T-helper 17 cell (primary cell): ENCODE measurements at places on chromosomes 6 and 20.

DNA sequence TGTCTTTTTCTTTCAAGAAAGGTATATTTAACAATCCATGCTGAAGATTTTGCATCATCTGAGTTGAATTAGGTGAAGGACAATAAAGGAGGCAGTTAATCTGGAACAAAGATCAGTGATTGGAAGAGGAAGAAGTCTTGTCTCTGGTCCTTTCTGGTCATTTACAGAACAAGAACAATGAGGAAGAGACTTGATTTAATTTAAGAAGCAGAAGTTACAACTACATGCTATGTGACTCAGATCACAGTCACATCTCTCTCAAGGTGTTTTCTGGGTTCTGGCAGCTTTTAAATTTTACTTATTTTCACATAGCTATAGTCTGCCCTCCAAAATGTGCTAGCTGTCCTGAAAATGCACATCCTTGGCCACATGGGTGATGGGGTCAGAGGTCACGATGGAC lies 53.5 kb upstream of the DEK start:
- DNase-seq: no peak

- DNase-seq: no peak
Observed at GRCh38 chr6:80742481-80742880, 636.0 kb downstream of the BCKDHB start.

- DNase-seq: no peak
Observed at GRCh38 chr6:92810913-92811312, 608.4 kb downstream of the EPHA7 start.

GRCh38 chr20:49894073-49894470 lies 21.3 kb downstream of the SPATA2 start:
- DNase-seq: no peak

GRCh38 chr6:38131527-38131965 lies 312.0 kb downstream of the ZFAND3 start:
- no peak for DNase-seq

DNA sequence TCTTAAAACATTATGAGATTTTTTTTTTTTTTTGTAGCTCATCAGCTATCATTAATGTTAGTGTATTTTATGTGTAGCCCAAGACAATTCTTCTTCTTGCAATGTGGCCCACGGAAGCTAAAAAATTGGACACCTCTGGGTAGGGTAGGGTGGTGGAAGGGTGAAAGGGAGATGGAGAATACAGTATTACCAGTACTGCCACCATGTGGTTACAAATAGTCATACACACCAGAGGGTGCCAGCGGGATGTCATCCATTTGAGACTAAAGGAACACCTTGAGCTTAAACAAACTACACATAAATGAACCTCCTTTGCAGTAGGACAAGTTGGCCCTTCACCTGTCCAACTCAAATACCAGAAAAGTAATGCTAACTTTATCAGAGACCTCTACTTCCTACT lies 601.9 kb downstream of the HTR1B start:
- DNase-seq: no peak

GRCh38 chr20:1993986-1994385 lies at the start of gene PDYN:
Gene PDYN (minus strand): TSS chr20:1994058. CDS start chr20:1983084, 10,974 bp downstream.
- DNase-seq: no peak

DNA sequence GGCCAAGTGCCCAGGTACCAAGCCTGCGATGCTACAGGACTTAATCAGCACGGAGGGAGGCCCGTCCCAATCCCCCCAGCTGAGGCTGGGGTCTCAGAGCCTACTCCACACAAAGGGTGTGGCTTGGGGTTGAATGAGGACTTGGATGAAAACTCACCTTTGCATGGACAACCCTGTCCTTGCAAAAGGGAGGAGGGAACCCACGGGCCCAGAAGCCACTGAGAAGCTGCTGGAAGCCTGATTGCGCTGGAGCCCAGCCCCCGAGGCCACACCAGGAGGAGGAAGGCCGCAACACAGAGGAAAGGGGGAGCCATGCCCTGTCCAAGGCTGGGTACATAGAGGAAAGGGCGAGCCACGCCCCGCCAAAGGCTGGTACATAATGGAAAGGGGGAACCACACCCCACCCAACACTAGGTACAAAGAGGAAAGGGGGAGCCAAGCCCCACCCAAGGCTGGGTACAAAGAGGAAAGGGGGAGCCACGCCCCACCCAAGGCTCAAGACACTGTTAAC lies 158.8 kb downstream of the DLL1 start:
- no peak for DNase-seq

GRCh38 chr20:56215115-56215514 lies 33.4 kb upstream of the MC3R start:
- no peak for DNase-seq

GRCh38 chr6:114119056-114119455 lies 148.1 kb upstream of the HDAC2 start:
- DNase-seq: no peak

- no peak for DNase-seq
Observed at GRCh38 chr6:92806254-92806653, 613.1 kb downstream of the EPHA7 start.

DNA sequence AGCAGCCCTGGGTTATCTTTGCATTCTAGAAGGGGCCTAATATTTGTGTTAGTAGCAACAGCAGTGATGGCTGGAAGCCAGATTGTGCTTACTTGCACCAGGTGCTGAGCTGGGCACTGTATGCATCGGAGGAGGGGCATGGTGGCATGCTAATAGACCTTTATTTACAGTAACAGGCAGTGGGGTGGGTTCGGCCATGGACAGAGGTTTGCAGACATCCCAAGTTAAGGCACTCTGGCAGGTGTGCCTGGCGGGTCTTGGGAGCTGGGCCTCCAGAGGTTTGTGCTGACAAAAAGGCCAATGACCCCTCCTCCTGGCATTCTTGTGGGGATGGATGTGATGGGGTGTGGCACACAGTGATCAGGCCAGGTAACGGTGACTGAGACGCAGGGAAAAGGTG lies 39.0 kb upstream of the CD93 start:
- DNase-seq: no peak

DNA sequence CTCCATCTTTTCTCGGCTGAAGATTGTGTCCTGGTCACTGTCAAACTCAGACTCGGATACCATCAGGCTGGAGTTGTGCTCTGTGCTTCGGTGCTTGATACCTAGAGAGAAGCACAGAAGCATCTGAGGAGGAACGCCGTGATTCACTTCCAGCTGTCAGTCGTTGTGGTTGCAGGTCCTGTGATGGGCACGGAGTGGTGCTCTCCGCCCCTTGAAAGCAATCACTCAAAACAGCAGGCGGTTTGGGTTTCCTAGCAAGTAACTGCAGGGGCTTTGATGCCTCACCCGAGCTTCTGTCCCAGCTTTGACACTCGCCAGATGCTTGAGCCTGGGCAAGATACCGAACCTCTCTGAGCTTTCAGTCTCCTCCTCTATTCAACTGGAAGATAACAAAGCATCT lies 52.5 kb downstream of the ALDH5A1 start:
- no peak for DNase-seq

GRCh38 chr6:85006362-85006761 lies 242.0 kb upstream of the TBX18 start:
- DNase-seq: no peak

DNA sequence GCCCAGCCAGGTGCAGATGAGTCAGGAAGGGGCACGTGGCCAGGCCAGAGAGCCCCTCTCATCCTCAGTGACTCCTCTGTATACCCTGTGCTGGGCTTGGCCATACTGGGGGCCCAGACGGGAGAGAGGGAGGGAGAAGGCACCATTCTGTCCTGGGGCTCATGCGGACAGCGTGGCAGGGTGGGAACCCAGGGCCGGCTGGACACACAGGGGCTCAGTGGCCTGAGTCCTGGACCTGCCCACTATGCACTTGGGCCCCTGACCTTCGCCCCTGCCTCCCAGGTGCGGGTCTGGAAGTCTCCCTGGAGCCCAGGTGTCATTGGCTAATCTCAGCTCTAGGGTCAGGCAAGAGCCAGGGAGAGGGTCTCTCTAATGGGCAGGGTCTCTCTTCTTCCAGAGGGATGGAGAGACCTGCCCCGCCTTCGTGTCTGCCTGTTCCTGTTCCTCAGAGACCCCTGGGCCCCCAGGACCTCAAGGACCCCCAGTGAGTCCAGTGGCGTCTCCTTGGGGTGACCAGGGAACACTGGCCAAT lies 27.7 kb downstream of the COL20A1 start:
- no peak for DNase-seq

GRCh38 chr6:28789553-28790083 lies 134.2 kb downstream of the TRIM27 start:
- no peak for DNase-seq

DNA sequence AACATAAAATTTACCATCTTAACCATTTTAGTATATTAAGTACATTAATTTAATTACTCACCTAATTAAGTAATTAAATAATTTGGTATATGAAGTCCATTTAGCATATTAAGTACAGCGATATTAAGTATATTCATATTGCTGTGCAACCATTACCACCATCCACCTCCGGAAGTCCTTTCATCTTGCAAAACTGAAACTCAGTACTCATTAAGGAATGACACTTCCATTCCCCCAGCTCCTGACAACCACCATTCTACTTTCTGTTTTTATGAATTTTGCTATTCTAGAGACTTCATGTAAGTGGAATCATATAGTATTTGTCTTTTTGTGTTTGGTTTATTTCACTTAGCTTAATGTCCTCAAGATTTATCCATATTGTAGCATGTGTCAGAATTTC lies 61.1 kb upstream of the GTSF1L start:
- DNase-seq: no peak

DNA sequence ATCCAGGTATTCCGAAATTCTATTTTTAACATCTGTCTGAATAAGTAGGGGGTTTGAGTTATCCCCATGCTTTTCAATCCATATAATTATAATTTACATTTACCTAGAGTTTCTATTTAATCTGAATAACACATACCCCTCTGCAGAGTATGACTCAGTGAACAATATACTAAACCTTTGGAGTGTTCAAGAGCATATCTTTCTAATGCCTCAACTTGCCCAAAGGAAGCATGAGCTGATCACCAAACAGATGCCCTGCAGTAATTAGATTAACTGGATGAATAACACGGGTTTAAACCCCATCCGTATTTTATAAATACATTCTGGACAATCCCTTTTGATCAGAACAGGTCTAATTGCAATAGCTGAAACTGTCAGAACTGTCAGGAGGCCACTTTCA lies 897.1 kb downstream of the TFAP2A start:
- DNase-seq: no peak

DNA sequence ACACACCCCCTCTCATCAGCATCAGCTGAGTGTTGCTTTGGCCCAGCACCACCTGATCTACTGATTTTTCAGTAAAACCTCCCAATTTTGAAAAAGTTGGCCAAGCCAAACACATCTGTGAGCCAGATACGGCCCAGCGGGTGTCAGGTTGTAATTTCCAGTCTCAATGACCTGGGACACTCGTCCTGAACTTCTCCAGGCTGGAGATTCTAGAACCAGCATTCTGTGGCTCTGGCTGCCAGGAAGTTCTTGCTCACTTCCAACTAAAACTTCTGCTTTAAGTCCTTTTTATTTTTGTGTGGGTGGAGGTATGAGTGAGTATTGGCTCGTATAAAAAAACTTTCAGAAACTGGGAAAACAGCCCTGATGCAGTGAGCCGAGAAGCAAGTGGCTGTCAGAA lies 5.1 kb downstream of the KIAA1755 start:
- DNase-seq: no peak

GRCh38 chr20:63257629-63258028 lies 3.4 kb upstream of the NKAIN4 start:
- no peak for DNase-seq

DNA sequence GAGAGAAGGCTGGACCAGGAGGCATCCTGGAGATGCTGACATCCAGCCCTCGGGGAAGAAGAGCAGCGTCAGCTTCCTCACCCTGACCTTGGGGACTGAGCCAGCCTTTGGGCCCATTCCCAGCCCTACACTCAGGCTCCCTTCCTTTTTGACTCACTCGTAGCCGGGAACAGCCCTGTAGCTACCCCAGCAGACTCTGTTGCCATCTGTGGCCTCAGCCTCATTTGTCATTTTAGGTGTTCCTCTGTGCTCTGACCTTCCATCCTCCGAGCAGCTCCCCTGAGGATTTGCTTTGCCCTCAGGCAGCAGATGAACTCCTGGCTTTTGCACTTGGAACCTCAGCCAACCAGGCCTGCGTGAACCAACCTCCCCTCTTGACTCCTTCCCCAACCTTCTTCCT lies 67.5 kb downstream of the ELOVL2 start:
- no peak for DNase-seq

DNA sequence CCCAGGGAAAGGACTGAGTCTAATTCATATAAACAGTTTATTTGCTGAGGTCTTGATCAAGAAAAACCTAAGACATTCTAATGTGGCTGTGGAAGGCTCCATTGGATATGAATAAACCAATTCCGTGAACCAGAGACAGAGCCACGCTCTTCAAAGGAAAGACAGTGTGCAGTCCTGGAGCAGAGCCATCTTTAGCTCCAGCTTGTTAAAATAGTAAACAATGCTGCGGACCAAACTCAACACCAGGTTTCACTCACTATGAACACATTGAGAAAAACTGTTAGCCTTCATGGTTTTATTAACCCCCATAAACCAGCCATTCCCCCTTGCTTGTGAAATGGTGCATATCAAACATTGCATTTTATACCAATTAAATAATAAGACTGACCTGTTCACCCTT lies 61.9 kb downstream of the COL9A1 start:
- DNase-seq: no peak

GRCh38 chr6:157996201-157996712 lies 14.6 kb downstream of the SYNJ2 start:
- DNase-seq: no peak

DNA sequence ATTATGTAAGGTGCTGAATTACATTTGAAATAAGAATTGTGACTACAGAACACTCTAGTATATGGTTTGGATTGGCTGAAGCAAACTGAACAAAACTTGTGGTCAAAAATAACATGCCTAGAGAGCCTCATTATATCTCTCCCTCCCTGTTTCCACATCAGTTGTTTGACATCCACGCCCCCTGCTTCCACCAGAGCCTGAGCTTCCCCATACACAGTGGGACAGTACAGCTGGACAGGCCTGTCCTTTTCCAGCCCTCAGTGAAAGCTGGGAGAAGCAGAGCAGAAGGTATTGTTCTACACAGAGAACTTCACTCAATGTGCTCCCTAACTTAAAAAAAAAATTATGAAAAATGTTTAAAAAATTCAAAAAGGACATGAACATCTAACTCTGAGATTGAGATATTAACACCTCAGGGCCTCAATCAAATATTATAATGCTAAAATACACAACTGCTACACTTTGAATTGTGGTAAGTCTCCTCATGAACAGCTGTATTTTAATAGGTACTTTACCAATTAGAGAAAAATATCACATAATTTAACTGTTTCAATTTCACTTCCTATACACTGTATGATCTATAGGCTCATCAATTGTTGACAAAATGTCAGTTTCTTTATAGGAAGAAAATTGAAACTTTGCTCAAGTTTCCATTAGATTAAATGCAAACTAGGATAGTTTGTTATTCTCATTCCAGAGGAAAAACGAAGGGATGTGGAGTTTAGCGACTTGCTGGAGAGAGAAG lies 44.9 kb upstream of the SCML4 start:
- no peak for DNase-seq

- DNase-seq: no peak
Observed at GRCh38 chr6:38119516-38119915, 300.0 kb downstream of the ZFAND3 start.

GRCh38 chr6:137882225-137882961 lies 15.3 kb downstream of the TNFAIP3 start:
- no peak for DNase-seq
